Breast epithelium (tissue), 4 donors: ENCODE measurements at places on chromosomes 12 and 14.
A peak's percentile ranks its signal among the peaks of the same experiment; 100 is the strongest.

DNA sequence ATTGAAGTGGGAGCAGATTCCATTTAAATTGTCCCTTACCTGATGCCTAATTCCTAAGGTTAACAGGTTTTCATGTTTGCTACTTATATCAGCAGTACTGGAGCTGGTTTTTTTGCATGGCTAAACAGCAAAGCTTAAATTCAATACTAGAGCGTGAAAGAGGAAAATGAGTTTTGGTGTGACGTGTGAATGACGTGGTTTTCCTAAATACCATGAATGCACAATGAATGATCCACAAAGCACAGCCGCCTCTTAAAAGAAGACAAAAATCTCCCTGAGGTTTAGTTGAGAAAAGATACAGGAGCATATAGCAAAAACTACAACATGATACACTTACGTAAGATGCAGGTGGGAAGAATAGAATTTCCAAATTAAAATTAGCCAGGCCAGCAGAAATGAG lies 731.1 kb downstream of the DIO2 start:
- DNase-seq, result no peak

DNA sequence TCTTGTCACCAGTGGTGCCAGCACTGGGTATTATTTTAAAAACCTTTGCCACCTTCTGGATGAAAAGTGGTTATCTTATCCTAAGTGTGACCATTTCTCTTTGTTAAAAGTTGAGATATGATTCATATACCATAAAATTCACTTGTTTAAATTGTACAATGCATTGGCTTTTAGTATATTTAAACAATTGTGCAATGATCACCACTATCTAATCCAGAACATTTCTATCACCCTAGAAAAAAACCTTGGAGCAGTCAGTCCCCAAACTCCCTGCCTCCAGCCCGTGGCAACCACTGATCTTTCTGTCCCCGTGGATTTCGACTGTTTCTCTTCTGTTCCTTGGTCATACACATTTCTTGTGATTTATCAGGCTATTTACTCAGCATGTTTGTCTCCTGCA lies 28.3 kb downstream of the SH2B3 start:
- DNase-seq, result no peak

- DNase-seq, result no peak
These were observed 817.8 kb downstream of the GALC start for GRCh38 chr14:87175175-87175574.

- DNase-seq, result peak; percentile 24
These were observed 21.1 kb upstream of the KCNA5 start for GRCh38 chr12:5022465-5023061.
